ENCODE measurements at places on chromosomes 4 and X.

GRCh38 chr4:150368667-150369066 lies 213.3 kb upstream of the MAB21L2 start:
- peaks cover 6% of the 10 kb centered on the region for H3K36me3 ChIP-seq
- no peak for DNase-seq
- no peak overlapping the region for H3K4me3 ChIP-seq
- H3K4me1 ChIP-seq: no peaks in the 10 kb centered on the region
- H3K27ac ChIP-seq: no peak overlapping the region

DNA sequence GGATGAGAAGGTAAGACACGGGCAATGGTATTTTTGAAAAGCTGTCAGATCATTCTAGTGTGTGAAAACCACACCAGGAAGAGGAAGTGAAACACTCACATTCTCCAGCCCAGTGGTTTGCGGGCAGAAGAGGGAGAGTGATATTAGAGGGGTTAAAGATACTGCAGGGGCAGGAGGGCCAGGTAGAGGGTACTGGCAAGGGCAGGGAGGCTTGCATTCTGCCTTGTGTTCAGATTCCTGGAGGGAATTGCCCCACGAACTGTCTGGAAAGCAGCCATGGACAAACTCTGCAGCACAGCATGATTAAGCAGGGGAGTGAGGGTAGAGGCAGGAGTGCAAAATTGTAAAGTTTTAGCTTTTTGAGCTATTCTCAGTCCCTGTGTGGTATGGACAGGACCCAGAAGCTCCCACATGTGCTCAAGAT lies 30.9 kb downstream of the NIPAL1 start:
- peak overlapping the region; percentile 72 for H3K4me3 ChIP-seq
- DNase-seq: peak; percentile 65
- H3K36me3 ChIP-seq: no peaks in the 10 kb centered on the region
- peaks cover 42% of the 10 kb centered on the region for H3K27me3 ChIP-seq
- H3K4me1 ChIP-seq: peaks cover 63% of the 10 kb centered on the region
- peak overlapping the region; percentile 65 for H3K27ac ChIP-seq

GRCh38 chr4:175090116-175090515 lies 172.0 kb downstream of the ADAM29 start:
- no peak for DNase-seq
- no peaks in the 10 kb centered on the region for H3K4me1 ChIP-seq
- no peaks in the 10 kb centered on the region for H3K27me3 ChIP-seq
- no peaks in the 10 kb centered on the region for H3K36me3 ChIP-seq
- no peak overlapping the region for H3K4me3 ChIP-seq
- H3K27ac ChIP-seq: no peak overlapping the region

DNA sequence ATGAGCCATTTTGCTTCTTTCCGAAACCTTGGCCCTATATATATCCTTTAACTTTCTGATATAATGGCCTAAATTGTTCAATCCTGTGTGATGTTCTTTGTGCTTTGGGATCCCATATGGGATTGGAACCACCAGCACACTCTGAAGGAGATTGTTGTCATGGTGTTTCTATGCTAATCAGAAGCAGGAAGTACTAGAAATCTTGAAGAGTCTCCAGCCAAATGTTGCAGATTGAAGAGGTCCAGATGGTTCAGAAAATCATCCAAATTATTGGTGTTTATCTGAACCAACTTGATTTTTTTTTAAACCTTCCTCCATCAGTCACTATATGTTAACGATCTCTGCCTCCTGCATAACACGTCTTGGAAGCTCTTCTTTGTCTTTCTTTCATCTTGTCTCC lies 72.8 kb downstream of the KIT start:
- H3K4me3 ChIP-seq: no peak overlapping the region
- no peaks in the 10 kb centered on the region for H3K27me3 ChIP-seq
- peaks cover 21% of the 10 kb centered on the region for H3K4me1 ChIP-seq
- H3K36me3 ChIP-seq: no peaks in the 10 kb centered on the region
- no peak overlapping the region for H3K27ac ChIP-seq
- DNase-seq: no peak

DNA sequence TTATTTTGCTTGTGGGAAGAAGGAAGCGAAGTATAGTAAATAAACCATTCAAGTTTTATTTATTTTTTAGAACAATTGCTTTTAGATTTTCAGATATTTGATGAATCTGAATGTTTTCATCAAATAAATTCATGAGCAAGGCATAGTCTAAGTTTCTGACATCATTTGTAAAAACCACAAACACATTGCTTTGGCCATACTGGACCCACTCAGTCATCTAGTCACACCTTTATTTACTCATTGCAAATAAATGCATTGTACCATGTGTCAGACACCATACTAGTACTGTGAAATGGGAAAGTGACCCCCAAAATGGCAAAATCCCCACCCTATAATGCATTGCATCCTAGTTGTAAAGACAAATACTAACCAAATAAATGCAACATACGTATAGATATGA lies 449.1 kb upstream of the SMIM31 start:
- no peaks in the 10 kb centered on the region for H3K4me1 ChIP-seq
- H3K27ac ChIP-seq: no peak overlapping the region
- DNase-seq: no peak
- H3K36me3 ChIP-seq: no peaks in the 10 kb centered on the region

GRCh38 chrX:40415675-40416074 lies 165.1 kb upstream of the ATP6AP2 start:
- no peak for DNase-seq
- no peaks in the 10 kb centered on the region for H3K4me1 ChIP-seq
- no peaks in the 10 kb centered on the region for H3K27me3 ChIP-seq

DNA sequence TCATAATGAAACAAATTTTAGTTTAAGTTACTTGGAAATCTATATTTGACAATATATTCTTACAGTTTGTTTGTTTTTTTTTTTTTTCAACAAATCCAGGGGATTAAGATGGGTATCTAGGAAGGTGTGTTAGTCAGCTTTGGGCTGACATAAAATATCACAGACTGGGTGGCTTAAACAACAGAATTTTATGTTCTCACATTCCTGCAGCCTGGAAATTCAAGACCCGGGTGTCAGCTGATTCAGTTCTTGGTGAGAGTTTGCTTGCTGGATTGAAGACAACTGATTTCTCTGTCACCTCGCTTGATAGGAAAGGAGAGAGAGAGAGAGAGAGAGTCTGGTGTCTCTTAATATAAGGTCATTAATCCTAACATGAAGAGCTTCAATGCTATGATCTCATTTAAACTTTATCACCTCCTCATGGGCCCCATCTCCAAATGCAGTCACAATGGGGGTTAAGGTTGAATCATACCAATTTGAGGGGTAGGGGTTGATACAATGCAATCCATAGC lies 465.2 kb downstream of the CENPC start:
- no peaks in the 10 kb centered on the region for H3K36me3 ChIP-seq
- no peak overlapping the region for H3K27ac ChIP-seq
- DNase-seq: no peak
- no peak overlapping the region for H3K4me3 ChIP-seq
- no peaks in the 10 kb centered on the region for H3K4me1 ChIP-seq

DNA sequence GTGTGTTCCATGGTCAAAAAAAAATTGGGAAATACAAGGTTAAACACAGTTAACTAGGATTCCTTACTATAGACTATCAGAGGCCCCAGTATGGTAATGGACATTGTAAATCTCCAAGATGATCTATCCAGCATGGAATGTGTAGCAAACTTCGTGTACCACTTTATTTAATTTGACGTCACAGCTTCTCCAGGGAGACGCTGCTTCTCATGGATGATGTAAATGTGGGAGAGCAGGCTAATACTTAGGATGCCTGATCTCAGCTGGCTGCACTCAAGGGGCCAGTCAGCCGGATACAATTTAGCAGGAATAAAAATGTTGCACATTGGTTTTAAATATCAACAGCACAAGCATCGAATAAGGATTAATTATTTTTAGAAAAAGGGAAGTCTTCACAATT lies 111.7 kb upstream of the HPF1 start:
- no peak for DNase-seq
- no peak overlapping the region for H3K27ac ChIP-seq
- no peak overlapping the region for H3K4me3 ChIP-seq
- no peaks in the 10 kb centered on the region for H3K4me1 ChIP-seq
- H3K36me3 ChIP-seq: no peaks in the 10 kb centered on the region

- H3K27me3 ChIP-seq: peaks cover 54% of the 10 kb centered on the region
- no peaks in the 10 kb centered on the region for H3K36me3 ChIP-seq
- DNase-seq: peak; percentile 25
- no peak within 1 kb of the TSS for H3K27ac ChIP-seq
- H3K4me1 ChIP-seq: peaks cover 19% of the 10 kb centered on the region
Measured at GRCh38 chr4:48483006-48483776, at the start of gene SLC10A4. Gene SLC10A4, plus strand, starts transcription at chr4:48483343. Its CDS starts 219 bp downstream, at chr4:48483562.

DNA sequence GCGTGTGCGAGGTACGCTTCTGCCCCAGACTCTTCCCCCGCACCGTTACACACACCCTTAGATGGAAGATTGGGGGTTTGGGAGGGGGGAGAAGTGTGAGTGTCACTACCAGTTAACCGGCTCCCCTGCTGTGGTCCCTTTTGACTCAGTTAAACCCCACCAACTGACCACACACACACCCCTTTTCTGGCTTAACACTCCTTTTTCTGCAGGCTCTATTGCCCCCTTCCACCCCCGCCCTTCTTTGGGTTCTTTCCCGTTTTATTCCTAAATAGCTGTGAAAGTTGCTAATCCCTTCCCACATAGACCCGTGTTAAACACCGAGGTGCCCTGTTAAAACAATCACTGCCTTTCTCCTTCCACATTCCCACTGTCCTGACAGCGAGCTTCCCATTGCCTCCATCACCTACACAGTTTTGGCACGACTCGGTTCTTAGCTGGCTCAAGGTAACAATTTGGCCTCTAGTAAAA lies 3.7 kb upstream of the NR3C2 start:
- peak overlapping the region; percentile 80 for H3K27ac ChIP-seq
- peaks cover 2% of the 10 kb centered on the region for H3K27me3 ChIP-seq
- DNase-seq: no peak
- peak overlapping the region; percentile 78 for H3K4me3 ChIP-seq
- H3K4me1 ChIP-seq: peaks cover 26% of the 10 kb centered on the region
- peaks cover 5% of the 10 kb centered on the region for H3K36me3 ChIP-seq

DNA sequence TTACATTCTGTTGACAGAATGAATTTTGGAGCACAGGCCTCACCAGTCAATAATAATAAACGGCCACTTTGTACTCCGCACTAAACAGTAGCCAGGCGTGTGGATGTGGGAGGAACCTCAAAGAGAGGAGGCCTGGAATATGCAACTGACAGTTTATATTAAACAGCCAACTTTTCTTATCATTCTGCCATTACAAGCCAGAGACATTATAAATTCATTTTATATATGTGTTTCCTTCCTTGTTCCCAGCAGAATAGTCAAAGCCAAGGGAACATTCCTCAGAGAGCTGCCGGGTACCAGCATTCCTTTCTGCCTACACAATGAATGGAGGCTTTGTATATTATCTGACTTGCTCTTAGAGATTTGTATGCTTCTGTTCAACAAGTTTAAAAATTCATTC lies 436.5 kb upstream of the FTHL17 start:
- H3K4me1 ChIP-seq: no peaks in the 10 kb centered on the region
- H3K36me3 ChIP-seq: no peaks in the 10 kb centered on the region
- H3K27ac ChIP-seq: no peak overlapping the region
- H3K4me3 ChIP-seq: no peak overlapping the region

DNA sequence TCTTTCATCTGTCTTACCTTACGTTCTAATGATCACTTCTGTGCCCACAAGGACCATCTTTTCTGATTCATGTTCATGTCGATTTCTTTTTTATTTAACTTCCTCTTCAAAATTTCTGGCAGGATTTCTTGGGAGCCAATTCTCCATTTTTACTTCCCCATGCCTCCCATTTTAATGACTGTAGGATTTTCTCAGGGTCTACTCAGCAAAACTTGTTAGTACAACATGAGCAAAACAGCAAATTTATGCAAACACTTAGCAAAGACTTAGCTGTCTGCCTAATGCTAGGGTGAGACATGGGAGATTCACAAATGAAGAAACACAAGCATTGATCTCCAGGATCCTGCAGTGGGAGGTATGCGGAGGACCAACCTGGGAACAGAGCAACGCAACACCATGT lies 5.5 kb downstream of the CD38 start:
- no peak for DNase-seq
- no peak overlapping the region for H3K4me3 ChIP-seq
- H3K36me3 ChIP-seq: peaks cover 11% of the 10 kb centered on the region
- H3K27me3 ChIP-seq: no peaks in the 10 kb centered on the region

GRCh38 chr4:29549342-29549741 lies 1170.8 kb upstream of the PCDH7 start:
- H3K27me3 ChIP-seq: no peaks in the 10 kb centered on the region
- no peak for DNase-seq
- no peaks in the 10 kb centered on the region for H3K4me1 ChIP-seq
- no peak overlapping the region for H3K27ac ChIP-seq

- no peaks in the 10 kb centered on the region for H3K27me3 ChIP-seq
- H3K4me1 ChIP-seq: peaks cover 21% of the 10 kb centered on the region
- no peaks in the 10 kb centered on the region for H3K36me3 ChIP-seq
- no peak overlapping the region for H3K27ac ChIP-seq
- H3K4me3 ChIP-seq: no peak overlapping the region
Measured at GRCh38 chrX:133380711-133381619, 34.3 kb downstream of the GPC4 start.

- no peak for DNase-seq
- no peaks in the 10 kb centered on the region for H3K27me3 ChIP-seq
- H3K36me3 ChIP-seq: no peaks in the 10 kb centered on the region
- no peak overlapping the region for H3K27ac ChIP-seq
- H3K4me3 ChIP-seq: no peak overlapping the region
Measured at GRCh38 chrX:23114241-23114640, 114.5 kb downstream of the DDX53 start.

GRCh38 chr4:148495463-148495862 lies 53.2 kb upstream of the NR3C2 start:
- H3K36me3 ChIP-seq: no peaks in the 10 kb centered on the region
- no peaks in the 10 kb centered on the region for H3K4me1 ChIP-seq
- DNase-seq: no peak
- H3K4me3 ChIP-seq: no peak overlapping the region
- no peaks in the 10 kb centered on the region for H3K27me3 ChIP-seq

DNA sequence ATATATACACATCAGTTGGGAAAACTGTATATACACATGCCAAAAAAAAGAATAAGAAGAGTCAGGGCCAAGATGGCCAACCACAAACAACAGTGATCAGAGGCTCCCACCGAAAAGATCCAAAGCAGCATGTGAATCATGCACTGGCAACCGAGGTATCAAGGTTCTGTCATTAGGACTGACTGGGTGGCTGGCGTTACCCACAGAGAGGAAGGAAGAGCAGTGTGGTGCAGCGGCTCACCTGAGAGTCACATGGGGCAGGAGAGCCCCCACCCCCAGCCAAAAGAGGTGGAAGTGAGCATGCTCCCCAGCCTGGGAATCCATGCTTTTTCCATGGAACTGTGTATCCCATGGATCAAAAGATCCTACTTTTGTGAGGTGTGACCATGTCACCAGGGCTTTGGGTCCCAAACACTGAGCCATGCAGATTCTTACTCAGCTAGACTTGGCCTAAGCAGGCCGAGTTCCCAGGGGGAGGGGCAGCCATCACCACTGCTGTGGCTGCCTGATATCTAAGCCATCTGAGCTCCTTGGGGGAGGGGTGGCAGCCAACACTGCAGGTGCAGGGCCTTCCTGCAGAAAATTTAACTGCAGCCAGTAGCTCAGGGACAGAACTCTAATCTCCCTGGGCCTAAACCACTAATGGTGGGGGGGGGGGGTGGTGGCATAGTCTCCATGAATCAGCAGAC lies 52.8 kb downstream of the P2RY10 start:
- H3K36me3 ChIP-seq: no peaks in the 10 kb centered on the region
- no peak overlapping the region for H3K27ac ChIP-seq
- H3K4me3 ChIP-seq: no peak overlapping the region
- DNase-seq: no peak
- H3K4me1 ChIP-seq: peaks cover 13% of the 10 kb centered on the region

- H3K4me1 ChIP-seq: peaks cover 13% of the 10 kb centered on the region
- peaks cover 9% of the 10 kb centered on the region for H3K36me3 ChIP-seq
- peaks cover 3% of the 10 kb centered on the region for H3K27me3 ChIP-seq
Measured at GRCh38 chr4:185143601-185143969, 519 bp downstream of the SLC25A4 start.

GRCh38 chrX:71619193-71619592 lies 882 bp upstream of the CXCR3 start:
- peak overlapping the region; percentile 64 for H3K4me3 ChIP-seq
- peak overlapping the region; percentile 84 for H3K27ac ChIP-seq
- H3K4me1 ChIP-seq: peaks cover 70% of the 10 kb centered on the region
- H3K36me3 ChIP-seq: peaks cover 9% of the 10 kb centered on the region
